NCI-H187 treated with DMSO at 0.1 percent for 48 hours (cell line): ENCODE measurements at places on chromosomes 16 and 17.

DNA sequence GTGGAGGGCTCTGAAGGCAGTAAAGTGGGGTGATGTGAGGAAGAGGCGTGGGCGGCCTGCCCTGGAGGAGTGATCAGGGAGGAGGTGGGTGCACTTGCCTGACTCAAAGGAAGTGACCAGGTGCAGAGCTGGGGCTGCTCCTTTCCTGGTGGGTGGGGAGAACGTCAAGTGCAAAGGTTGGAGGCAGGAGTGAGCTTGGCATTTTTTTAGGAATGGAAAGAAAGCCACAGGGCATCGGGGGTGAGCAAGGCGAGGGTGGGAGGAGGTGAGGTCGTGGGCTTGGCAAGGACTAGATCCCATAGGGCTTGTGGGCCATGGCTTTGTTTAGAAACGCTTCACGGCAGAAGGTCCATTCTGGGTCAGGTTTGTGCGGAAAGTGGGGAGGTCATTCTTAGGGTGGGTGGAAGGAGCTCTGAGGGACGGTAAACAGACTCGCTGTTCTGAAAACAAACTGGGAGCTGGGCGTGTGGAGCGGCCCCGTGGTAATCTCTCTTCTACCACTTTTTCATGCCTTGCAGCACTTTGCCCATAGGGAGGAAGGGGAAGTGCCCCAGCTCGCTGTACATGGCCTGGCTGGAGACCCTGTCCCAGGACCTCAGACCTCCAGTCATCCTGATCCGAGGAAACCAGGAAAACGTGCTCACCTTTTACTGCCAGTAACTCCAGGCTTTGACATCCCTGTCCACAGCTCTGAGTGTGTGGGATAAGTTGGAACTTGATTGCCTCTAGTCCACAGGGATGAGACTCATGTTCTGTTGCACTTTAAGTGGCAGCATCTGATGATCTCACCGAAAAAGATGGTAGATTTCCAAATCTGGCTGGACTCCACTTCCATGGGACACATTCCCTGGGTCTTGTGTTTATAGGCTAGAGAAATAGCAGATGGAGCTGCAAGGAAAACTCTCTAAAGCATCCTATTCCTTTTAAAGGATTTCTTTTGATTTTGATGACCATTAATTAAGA is 18.9 kb upstream of the HERPUD1 start:
- no peak for DNase-seq

- no peak for DNase-seq
These were observed 664 bp upstream of the NKD1 start for GRCh38 chr16:50547340-50548124.

DNA sequence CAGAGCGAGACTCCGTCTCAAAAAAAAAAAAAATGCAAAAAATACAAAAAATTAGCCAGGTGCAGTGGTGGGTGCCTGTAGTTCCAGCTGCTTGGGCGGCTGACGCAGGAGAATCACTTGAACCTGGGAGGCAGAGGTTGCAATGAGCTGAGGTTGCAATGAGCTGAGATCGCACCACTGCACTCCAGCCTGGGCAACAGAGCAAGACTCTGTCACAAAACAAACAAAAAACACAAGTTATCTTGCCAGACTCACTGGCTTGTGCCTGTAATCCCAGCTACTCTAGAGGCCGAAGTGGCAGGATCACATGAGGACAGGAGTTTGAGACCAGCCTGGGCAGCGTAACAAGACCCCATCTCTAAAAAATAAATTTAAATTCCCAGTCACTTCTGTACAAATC is 3.4 kb upstream of the ST3GAL2 start:
- no peak for DNase-seq

DNA sequence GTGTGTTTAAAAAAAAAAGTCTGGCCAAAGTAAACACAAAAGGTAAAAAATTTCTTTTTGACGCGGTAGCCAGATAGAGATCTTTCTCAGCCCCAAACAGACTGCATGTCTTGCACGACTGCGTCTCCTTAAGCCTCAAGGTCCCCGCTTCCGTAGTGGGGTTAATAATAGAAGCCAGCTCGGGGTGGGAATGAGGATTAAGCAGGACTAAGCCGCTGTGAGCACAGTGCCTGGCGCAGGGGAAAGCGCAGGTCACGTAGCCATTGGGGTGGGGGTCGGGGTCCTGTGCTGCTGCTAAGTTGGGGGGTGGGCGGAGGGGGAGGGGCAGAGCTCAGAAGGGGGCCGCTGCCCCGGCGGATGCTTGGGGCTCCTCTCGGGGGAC is 521 bp downstream of the GGA2 start:
- no peak for DNase-seq

DNA sequence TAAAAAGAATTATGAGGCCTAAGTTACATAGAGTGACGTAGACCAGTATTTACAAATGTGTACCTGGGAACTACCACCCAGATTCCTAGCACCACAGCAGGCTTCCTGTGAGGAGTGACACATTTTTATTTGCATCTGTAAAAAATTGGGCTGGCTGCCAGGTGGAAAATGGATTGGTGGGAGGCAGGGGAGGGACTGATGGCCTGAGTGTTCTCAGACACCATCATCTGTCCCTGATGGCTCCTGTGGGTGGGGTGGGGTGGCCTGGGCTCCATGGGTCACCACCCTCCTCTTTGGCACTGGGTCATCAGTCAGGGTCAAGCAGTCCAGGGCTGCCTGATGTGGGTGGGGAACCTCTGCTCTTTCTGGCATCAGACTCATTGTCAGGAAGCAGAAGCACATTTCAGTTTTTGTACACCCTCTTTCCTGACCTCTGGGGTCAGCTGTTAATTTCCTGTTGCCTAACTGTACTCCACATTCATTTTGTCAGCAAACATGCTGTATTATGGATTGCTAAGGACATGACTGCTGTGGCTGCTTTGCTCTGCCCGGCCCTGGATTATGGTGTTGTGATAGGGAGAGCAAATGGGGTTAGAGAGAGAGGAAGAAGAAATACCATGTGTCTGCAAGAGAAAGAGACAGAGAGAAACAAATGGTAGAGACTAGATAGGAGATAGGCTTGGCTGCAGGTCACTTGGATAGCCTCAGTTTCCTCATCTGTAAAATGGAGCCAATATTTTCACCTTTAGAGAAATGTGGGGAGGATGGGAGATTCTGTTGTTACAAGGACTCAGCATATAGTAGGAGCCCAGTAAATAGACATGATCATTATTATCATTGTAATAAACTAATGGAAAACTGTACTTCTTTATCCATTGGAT is 11.6 kb upstream of the MFAP4 start:
- DNase-seq = no peak

DNA sequence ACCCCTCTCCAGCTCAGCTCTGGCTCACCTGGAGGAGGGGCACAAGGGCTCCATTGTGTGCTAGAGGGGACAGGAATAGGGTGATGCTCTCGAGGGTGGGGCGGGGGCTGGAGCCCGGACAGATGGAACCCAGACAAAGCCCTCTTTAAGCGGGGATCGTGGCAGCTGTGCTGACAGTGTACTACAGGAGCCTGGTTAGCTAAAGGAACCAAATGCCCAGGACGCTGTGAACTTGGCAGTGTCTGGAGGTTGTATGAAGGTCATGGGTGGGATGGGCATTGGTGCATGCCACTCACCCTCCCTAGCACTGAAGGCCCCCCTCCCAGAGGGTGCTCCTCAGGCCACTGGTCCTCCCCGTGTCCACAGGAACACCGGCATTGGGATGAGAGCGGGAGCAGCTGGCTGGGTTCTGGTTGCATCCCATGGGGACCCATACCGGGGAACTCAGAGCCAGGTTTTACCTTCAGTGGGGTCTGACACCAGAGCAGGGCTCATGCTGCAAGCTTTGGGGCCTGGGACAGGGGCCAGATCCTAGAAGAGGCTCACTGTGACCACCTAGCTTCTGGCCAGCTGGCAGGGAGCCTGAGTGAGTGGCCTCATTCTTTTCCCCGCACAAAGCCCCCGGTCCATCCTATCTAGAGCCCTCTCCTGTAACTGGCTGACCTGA is 11.9 kb downstream of the KIF19 start:
- DNase-seq = no peak

DNA sequence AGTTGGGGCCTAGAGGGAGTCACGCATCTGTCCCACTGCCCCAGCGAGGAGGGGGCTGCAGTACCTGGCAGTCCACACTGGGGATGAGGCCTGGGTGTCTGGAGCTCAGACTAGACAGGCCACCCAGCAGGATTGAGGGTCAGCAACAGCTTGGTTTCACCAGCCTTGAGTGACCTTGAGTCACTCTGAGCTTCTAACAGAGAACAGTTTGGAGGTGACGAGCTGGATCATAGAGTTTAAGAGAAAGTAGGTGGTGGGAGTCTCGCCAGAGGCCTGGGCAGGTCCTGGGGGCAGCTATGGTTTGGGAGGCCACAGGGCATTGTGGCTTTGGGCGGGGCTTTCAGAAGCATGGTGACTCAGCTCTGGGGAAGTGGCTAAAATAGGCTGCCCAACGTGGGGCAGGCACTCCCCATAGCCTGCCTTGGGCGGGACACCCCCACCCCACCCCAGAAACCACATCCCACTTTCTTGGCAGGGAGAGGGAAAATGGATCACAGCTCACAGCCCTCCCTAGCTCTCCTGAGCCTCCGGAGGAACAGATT is 20.5 kb downstream of the CDC42EP4 start:
- no peak for DNase-seq

DNA sequence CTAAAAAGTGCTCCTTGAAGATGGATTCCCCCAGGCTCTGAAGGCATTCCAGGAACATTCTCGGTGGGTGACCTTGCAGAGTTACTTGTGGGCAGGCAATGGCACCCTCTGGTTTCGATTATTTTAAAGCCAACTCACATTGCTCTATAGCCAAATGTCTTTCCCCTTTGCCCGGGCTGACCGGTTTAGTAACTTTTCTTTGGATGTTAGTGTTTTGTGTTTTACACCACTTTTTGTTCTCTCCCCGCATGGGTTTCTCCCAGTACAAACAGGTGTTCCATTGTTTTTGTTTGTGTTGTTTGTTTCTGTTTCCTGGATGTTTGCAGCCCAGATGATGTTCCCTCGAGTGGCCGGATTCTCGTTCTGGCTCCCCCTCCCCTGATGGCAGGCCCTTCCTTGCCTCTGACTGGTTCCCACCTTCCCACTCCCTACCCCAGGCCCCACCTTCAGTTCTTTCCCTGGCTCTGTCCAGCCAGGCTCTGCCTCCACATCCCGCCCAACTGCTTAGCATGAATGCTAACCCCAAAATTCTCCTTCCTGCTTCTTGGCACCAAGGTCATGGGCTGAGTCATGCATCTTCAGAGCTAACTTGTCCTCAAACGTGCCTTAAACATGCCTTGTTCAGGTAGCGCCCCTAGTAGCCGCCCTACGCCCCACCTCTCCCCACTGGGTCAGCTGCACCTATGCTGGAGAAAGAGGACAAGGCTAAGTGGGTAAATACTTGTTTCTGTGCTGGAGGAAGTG is 40.6 kb downstream of the ELAC2 start:
- DNase-seq = no peak

DNA sequence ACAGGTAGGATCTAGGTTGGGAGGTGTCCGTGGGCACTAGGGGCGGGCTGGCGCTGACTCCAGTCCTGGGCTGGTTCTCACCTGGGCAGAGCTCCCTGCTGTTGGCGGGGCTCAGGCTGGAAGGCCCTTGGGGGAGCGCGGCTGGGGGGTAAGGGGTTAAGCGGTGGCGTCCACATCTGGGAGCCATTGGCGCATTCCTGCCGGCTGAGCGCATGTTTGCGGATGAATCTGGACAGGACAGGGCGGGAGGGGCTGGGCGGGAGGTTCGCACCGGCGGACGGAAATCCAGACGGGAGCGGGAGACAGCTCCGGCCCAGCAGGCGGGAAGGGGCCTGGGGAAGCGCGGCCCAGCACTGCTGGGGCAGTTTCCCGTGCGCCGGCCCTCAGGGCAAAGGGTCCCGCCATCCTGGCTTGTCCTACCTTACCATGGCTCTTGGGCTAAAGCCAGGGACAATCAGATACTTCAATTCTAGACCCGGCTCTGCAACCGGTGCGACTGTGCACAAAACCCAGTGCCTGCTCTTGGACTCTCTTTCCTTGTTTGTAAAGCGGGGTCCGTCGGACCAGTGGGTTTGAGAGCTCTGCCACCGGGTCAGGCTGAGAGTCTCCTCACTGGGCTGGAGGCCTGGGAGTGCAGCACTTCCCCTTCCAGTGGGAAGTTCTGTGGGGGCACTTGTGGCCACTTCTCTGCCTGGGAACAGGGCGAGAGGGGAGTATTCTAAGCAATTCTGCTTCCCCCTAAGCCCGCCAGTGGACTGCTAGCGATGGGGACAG is 7.8 kb downstream of the RARA start:
- no peak for DNase-seq

DNA sequence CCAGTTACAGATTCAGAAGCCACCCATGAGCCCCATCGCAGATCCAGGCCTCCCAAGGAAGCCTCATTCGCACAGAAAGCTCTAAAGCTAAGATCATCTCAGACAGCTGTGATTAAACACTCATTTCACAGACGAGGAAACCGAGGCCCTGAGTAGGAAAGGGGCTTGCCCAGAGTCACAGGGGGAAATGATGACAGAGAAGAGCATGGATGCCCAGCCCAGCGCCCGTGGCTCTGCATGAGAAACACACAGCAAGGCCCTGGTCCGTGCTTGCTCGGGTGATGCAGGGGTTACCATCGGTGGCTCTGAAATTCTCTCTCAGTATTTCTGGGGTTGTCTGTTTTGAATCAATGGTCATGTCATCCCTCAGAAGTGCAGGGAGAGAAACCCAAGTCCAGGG is 109.6 kb downstream of the C16orf78 start:
- DNase-seq = no peak

- DNase-seq = no peak
These were observed 9.5 kb downstream of the MTMR4 start for GRCh38 chr17:58504826-58505351.

DNA sequence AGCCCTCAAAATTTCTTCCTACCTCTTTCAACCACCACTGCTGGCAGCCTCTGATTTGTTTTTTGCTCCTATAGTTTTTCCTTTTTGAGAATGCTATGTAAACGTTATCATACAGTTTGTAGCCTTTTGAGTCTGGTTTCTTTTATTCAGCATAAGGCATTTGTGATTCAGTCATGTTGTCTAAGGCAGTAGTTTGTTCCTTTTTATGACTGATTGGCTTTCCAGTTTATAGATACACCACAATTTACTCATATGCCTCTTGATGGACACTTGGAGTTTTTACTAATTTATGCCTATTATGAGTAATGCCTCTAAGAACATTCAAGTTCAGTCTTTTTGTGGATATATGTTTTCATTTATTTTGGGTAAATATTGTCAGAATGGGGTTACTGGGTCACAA is 136.6 kb downstream of the CHD9 start:
- no peak for DNase-seq

DNA sequence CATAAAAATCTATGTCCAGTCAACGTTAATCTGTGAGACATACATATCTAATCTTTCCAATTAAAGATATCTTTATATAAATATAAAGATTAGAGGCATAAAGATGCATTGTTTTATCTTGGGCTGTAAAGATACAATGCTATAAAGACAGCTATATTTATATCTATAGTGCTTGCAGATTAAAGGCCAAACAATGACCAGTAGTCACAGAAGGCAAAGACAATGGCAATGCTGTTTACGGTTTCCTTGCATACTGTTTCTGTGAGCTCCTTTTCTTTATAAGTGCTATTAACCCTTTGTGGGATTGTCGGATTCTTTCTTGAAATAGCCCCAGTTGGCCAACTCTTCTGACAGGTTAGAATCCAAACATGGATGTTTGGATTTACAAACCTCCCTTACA is 85.5 kb upstream of the SALL1 start:
- no peak for DNase-seq

- peak; percentile 9 for DNase-seq
These were observed 11.7 kb downstream of the ERN1 start for GRCh38 chr17:64117981-64118979.

- no peak for DNase-seq
These were observed 13.4 kb downstream of the ENDOV start for GRCh38 chr17:80428363-80428762.

- DNase-seq = no peak
These were observed 107.2 kb upstream of the CDC42EP4 start for GRCh38 chr17:73419051-73419450.
